ENCODE measurements at places on chromosomes 12 and 14.

DNA sequence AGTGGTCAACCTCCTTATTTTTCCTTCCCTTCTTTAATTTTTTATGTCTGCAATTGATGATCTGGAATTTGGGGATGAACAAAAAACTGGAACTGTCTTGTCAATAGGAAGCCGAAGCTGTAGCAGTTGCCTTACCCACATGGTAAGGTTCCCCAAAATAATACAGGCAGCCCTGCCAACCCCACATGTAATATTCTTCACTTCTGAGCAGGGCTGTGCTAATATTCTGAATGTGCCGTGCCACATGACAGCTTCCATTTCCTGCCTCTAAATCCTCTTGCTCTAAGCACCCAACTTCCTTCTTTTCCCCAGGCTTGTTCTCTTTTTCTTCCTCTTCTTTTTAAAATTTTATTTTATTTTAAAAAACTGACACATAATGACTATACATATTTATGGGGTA, 39.6 kb downstream of the GPATCH2L start:
- no peak for DNase-seq

DNA sequence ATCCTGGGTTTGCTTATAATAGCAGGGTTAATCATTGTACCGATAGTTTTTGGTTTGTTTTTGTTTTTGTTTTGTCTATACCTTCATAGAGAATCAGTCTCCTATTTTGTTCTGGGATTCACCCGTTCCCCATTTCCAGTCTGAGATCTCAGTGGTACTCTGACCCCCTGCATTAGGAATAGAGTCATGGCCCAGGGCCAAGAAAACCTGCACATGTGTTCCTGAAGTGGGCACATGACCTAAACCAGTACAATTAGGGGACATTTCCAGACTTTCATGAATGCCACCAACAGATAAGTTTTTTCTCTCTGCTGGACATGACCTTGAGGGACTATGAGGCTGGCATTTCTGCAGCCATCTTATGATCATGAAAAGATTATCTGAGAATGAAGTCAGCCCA, 52.5 kb downstream of the MRPL42 start:
- no peak for DNase-seq

- DNase-seq: no peak
Measured at GRCh38 chr12:122851820-122852219, 16.6 kb downstream of the HIP1R start.

DNA sequence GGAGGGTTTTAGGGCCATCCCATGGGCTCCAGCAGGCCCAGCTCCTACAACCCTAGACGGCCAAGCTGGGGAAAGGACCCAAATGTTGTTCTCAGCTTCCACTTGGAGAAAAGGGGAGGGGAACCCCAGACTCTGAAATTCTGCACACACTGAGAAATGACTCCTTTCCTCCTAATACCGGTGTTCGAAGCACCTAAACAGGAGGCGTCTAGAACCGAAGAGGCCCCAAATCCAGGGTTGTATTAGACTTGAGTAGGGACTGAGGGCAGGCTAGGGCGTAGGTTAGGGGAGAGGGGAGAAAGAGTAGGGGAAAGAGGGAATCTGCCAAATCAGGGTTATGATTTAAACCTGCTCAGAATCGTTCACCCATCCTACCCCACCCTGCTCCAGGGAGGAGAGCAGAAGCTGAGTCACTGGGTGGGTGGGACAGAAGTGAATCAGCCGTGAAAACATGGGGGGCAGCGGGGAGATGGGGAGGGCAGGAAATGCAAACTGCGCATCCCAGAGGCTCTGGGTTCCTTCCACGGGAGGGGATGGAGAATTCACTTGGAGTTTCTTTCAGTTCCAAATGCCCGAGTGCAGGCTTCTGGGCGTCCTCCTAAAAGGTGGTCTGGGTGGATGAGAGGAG, 1.0 kb downstream of the IGFBP6 start:
- DNase-seq: no peak

DNA sequence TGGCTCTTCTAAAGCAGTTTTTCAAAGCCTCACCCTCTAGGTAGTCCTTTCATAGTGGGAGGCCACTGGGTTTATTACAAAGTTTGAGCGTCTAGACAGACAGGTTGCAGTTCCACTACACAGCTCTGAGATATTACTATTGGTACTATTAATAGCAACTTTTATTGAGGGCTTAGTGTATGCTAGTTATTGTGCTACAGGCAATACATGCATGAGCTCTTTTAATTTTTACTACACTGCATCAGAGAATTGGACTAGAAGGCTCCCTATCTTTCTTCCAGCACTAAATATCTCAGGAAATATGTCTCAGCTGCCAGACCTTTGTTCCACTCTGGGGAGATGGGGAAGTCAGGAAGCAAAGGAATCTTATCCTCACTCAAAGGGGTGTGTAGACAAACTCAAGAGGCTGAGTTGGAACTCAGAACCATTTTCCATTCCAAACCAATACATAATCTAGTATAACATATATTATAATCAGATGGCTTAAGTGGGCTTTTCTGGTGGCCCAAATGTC, 161.8 kb upstream of the SLC38A2 start:
- DNase-seq: no peak

GRCh38 chr12:113831476-113831875, 134.6 kb downstream of the RBM19 start:
- no peak for DNase-seq

- no peak for DNase-seq
Measured at GRCh38 chr12:1518591-1519516, 75.5 kb downstream of the FBXL14 start.

DNA sequence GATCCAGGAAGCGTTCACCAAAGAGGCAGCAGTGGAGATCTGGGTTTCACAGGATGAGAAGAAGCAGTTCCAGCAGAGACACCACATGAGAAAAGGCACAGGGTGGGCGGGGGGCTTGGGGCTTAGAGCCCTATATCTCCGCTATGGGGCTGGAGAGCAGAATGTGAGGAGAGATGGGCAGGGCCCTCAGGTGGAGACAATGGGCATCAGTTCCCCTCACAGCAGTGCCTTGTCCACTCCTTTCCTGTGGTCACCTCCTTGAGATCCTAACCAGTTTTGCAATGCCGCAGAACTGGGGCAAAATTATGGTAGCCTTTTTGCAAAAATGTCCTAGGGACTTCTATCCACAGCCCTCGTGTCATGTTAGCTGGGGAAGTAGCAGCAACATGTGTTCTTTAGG, 27.5 kb downstream of the DHRS2 start:
- no peak for DNase-seq

DNA sequence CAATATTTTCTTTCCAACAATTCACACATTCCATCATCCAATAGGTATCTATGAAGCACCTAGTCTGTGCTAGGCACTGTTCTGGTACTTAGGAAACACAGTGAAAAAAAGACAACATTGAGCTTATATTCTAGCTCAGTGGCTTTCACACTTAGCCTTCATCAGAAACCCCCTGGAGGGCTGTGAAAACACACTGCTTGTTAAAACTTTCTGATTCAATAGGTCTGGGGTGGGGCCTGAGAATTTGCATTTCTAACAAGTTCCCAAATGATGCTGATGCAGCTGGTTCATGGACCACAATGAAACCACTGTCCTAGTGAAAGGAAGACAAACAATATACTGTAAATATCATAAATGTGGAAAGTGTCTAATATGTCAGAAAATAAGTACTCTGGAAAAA, 5.9 kb downstream of the VTI1B start:
- peak; percentile 81 for DNase-seq

GRCh38 chr12:14283489-14284144, 81.9 kb upstream of the ATF7IP start:
- DNase-seq: no peak

DNA sequence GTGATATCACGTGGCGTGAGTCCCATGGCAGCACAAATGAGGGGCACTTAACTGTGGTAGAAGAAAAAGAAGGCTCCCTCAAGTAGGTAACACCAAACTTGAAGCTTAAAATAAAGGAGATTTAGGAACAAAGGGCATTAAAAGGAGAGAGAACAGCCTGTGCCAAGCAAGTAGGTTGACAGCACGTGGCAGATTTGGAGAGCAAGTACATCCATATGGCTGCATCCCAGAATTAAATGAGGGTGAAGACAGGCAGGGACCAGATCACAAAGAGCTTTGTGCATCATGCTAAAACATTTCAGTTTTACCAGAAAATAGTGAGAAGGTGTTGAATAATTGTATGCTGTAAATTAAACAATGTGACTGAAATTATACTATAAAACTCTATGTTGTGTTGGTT, 32.8 kb downstream of the KCNMB4 start:
- DNase-seq: no peak

GRCh38 chr12:118103201-118103600, 610 bp downstream of the VSIG10 start:
- no peak for DNase-seq

DNA sequence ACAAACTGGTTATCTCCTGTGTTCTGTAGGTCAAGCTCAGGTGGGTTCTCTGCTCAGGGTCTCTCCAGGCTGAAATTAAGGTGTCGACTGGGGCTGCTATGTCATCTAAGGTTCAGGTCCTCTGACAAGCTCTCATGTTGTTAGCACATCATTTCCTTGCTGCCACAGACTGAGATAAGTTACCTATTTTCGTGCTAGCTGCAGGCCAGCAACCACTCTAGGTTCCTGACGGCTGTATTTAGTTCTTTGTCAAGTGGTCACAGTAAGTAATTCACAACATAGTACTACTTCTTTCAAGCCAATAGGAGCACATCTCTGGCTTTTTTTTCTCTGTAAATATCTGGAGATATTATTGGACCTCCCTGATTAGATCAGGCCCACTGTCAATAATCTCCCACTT, 169.3 kb upstream of the CAND1 start:
- no peak for DNase-seq

DNA sequence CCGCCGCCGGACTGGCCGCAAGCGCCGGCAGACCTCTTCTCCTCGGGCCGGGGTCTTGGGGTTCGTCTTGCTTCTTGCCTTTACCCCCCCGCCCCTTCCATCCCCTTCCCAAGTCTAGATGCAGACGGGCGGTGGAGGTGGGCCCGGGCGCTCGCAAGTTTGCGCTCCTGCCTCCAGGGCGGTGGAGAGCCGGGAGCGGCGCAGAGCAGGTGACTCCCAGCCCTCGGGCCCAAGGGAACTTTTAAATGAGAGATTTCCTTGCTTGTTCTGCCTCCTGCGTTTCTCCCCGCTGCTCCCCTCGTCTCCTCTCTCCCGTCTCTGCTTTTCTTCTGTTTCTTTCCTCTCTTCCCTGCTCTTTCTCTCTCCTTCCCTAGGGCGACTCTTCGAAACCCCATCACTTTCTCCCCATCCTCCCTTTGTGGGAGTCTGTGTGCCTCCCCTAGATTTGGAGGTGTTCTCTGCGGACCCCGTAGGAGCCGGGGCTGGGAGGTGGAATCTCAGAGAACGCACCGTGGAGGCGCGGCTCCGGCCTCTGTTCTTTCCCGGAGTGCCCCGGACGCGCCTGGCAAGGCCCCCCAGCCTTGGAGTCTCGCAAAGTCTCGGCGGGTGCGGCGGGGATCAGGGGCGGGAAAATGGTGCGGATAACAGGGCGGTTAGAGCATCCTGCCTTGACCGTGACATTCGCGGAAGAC, 114.7 kb upstream of the MYL2 start:
- DNase-seq: no peak

- DNase-seq: no peak
Measured at GRCh38 chr12:20656600-20656999, 38.5 kb upstream of the SLCO1C1 start.

GRCh38 chr12:72586456-72586855, 314.3 kb downstream of the TRHDE start:
- DNase-seq: no peak

DNA sequence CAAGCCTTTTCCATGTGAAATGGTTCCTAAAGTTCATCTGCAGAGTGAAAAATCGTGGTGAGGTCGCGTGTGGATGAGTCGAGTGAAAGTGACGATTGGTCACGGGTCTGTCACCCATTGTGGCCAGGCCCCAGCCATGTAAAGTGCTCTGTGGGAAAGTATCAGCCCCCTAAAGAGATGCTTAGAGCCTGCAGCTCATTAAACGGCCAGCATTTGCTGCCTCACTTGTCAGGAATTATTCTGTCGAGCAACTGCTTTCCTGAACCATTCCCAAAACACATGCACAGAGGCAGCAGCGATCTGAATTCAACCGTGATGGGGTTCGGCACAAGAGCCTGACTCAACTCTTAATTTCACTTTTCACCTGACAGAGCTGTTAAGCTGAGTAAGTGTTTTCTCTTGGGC, 16.0 kb downstream of the DBX2 start:
- DNase-seq: no peak

DNA sequence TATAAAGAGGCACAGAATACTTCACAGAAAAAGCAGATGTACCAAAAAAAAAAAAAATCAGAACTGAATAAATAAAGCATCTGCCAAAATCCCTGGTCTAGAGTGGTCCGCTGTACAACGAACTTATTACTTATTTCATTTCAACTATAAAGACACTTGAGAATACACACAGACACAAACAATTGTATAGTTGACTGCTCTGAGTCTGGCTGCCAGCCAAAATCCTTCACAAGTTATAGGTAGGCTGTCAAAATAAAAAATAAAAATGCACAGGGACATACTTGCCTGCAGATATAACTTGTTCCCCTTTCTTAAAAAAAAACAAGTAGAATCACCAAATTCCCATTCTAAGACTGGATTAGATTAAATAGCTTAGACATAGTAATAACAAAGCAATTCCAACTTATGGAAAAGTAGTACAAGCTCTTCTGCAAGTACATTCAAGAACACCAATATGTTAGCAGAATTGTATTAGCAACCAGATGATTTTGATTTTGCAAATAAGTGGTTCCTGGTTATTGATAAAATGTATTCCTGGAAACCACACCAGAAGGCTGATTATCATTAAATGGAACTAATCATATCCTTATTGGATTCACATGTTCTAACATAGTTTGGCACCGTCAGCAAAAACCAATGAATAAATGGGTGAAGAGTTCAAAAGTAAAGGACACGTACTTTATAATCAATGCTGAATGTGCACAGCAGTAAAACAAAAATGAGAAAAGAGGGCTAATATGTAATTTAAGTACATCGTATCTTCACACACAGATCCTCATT, 248.5 kb downstream of the NELL2 start:
- DNase-seq: no peak

GRCh38 chr14:22979748-22980392, 2.5 kb downstream of the AJUBA start:
- DNase-seq: no peak

DNA sequence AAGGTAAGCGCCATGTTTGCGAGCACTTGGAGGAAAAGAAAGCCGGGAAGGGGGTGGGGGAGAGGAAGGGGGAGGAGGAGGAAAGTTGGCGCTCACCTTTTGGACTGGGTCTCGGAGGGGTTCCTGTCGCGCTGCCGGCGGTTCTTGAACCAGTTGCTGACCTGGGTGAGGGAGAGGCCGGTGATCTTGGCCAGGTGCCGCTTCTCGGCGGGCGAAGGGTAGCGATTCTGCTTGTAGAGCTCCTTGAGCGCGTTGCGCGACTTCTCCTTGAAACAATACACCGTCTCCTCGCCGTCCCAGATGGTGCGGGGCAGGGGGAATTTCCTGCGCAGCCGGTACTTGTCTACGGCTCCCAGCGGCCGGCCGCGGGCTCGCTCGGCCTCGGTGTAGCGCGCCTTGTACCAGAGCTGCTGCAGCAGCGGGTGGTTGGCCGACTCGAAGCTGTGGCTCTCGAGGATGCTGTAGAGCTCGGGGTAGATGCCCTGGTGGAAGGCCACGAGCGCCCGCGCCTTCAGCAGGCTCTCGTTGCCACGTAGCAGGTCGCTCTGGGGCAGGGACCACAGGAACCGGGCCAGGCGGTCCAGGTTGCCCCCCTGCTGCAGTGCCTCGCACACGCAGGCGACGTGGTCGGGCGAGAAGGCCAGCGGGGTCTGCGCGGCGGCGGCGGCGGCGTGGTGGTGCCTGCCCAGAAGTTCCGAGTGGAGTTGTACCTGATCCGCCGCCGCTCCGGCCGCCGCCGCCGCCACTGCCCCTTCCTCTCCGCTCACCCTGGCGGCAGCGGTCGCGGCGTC, 840 bp downstream of the SIX4 start:
- DNase-seq: no peak

All from natural killer cell treated with Interleukin-12 subunit alpha and Interleukin-12 subunit beta and Interleukin-15 and Interleukin-18, amount 100 ng/mL, for 72 hours (primary cell).